Stimulated activated CD4-positive, alpha-beta T cell treated with anti-CD3 and anti-CD28 coated beads, Interleukin-15, amount 100 ng/mL, for 1 hour (primary cell): ENCODE measurements at places on chromosomes 4 and X.

DNA sequence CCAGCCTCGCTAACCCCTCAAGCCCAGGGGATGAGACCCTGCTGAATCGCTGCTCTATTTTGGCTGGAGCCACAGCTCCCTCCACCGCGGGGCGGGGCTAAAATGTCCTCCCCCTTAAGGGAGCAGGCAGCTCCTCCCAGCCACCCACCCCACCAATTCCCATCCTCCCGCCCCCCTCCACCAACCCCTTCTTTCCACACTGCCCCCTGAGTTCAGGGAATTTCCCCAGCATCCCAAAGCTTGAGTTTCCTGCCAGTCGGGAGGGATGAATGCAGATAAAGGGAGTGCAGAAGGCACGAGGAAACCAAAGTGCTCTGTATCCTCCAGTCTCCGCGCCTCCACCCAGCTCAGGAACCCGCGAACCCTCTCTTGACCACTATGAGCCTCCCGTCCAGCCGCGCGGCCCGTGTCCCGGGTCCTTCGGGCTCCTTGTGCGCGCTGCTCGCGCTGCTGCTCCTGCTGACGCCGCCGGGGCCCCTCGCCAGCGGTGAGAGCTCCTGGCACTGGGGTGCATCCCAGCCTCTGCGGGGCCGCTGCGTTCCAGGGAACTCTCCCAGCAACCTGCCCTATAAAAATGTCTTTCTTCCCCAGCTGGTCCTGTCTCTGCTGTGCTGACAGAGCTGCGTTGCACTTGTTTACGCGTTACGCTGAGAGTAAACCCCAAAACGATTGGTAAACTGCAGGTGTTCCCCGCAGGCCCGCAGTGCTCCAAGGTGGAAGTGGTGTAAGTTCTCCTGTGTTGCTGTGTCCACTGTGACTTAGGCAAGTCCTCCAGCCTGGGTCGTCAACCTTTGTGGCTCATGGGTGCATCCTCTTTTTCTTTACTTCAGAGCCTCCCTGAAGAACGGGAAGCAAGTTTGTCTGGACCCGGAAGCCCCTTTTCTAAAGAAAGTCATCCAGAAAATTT, at the start of gene CXCL6:
CXCL6 (plus strand) TSS at position 306 of the 907 bp plus-strand sequence; CDS start at position 379, 73 bp downstream.
- DNase-seq, result no peak

- DNase-seq, result no peak
These were observed 426 bp upstream of the C4orf51 start for GRCh38 chr4:145679520-145679919.

- no peak for DNase-seq
These were observed 744.0 kb downstream of the FSTL5 start for GRCh38 chr4:161419822-161420221.

DNA sequence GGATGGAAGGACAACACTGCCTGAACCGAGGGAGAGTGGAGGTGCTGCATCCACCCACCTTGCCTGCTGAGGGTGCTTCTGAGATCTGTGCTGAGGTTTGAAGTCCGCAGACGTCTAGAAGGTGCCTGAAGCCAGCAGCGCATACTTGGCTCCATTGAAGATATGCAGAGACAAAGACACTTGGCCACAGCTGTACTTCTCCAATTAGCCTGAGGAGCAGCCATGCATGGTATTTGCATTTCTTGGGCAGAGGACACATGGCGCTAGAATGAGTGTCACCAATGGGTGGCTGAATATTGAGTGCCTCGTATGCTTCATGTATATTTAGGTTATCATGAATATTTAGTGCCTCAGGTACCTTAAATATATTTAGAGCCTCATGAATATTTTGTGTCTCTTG, 128.7 kb upstream of the ATP6AP2 start:
- DNase-seq, result no peak

- no peak for DNase-seq
These were observed 38.9 kb downstream of the PAGE2 start for GRCh38 chrX:55127692-55128091.

GRCh38 chr4:146098397-146098796, 77.1 kb upstream of the LSM6 start:
- DNase-seq, result no peak

GRCh38 chr4:16894406-16894805, 4.0 kb downstream of the LDB2 start:
- DNase-seq, result no peak

DNA sequence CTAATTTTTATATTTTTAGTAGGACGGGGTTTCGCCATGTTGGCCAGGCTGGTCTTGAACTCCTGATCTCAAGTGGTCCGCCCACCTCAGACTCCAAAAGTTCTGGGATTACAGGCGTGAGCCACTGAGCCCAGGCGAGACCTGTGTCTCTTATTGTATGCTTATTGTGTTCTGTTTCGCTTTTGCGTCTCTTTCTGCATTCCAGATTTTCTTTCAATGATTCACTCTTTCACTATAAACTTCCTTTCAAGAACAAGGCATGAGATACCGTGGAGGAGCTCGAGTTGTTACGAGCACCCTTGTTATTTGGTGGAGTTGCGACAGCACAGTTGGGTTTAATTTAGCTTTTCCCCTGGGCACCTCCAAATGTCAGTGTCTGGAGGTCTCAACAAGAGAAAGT, 366.7 kb upstream of the FAT1 start:
- DNase-seq, result no peak

DNA sequence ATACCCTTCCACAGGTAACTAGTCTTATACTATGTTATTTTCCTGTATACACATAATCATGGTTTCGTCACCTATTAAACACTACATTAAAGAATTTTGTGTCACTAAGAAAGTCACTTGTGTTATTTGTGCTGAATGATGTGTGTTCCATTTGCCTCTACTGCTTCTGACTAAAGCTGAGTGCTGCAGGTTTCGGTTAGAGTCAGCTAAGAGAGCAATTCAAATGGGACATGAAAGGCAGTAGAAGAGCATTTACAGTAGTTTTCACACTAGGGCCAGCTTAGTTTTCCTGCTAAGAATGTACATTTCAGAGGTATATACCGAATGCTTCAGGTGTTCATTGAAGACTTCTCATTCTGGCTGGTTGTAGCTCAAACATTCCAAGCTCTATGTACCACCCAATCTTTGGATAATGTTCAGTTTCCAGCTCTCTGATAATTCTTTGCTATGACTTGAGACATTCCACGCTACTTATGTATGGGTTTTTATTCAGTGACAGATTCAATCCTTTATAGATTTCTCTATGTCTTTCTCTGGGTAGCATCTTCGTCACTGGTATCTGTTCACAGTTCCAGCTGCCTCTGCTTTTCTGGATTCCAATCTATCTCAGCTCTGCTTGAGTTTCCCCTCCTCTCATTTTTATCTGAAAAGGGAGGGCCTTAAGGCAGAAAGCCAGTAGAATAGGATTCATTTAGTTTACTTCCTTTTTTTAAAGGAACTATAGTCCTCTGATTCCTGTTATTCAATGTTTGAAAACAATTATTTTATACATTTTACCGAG, 164.4 kb downstream of the CXXC4 start:
- DNase-seq, result no peak

DNA sequence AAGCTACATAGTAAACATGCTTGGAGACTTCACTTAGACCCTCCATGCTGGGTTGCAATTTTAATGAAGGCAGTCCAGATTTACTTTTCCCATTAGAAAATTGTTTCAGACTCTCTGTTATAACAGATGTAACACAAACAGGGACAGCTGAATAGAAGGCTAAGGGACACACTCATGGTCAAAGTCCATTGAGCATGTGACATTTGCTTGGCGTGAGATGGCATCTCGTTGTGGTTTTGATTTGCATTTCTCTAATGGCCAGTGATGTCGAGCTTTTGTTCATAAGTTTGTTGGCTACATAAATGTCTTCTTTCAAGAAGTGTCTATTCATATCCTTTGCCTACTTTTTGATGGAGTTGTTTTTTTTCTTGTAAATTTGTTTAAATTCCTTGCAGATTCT, 358.2 kb upstream of the CLNK start:
- no peak for DNase-seq
